ENCODE measurements at places on chromosomes 2 and 18.

- no peak for DNase-seq
Observed at GRCh38 chr2:32683520-32684086, 55.8 kb downstream of the TTC27 start.

GRCh38 chr18:68763083-68763482 is 34.8 kb upstream of the CCDC102B start:
- no peak for DNase-seq

GRCh38 chr2:133497270-133497893 is 70.9 kb downstream of the NCKAP5 start:
- no peak for DNase-seq

GRCh38 chr2:239460780-239461179 is 60.0 kb upstream of the HDAC4 start:
- no peak for DNase-seq

DNA sequence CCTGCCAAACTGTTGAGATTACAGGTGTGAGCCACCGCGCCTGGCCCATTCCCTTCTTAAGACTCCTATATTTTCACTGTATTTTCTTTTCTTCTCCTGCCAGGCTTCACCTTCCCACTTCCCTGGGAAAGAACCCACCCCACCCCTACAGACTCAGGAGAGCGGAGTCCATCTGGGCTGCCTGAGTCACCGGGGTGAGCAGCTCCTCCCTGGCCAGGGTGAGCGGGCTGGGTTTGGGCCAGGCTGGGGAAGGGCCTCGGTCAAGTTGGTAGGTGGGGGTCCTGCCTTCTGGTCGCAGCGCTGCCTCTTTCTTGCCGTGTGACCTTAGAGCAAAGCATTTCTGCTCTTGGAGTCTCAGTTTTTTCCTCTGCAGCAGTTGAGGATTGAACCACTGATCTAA is 2.1 kb upstream of the GAREM2 start:
- no peak for DNase-seq

DNA sequence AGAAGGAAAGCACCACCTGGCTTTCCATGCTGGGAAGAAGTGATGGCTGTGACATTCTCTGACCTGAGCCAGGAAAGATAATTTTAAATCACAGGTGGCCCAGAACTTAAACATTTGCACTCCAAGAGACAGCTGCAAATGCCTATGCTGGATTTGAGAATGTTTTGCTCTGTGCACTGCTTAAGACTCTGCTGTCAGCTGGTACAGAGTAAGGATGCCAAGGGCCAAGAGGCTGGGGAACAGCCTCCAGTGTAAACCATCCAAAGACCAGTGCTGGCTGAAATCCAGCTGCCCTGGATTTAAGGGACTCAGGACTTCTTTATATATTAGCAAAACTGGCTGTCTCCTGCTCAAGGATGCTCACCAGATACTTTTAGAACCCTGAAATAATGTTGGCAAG is 3.9 kb downstream of the HOXD8 start:
- no peak for DNase-seq

DNA sequence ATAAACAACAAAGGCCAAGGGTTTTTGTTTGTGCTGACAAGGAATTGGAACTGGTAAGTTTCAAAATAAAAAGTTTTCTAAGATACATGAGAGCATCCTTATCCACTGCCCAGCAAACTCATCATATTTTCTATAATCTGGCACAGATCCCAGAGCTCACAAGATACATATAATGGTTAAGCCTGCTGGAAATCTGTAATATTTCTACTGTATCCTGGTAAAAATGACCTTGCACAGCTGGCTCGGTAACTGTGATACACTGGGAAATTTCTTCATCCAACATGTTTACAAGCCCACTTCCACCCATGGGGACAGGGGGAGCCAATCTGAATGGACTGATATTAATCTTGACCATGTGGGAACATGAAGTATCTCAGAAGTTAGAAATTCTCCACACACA is 425.4 kb upstream of the MMADHC start:
- no peak for DNase-seq

GRCh38 chr2:215367662-215368492 is 56.0 kb downstream of the ATIC start:
- DNase-seq: no peak

DNA sequence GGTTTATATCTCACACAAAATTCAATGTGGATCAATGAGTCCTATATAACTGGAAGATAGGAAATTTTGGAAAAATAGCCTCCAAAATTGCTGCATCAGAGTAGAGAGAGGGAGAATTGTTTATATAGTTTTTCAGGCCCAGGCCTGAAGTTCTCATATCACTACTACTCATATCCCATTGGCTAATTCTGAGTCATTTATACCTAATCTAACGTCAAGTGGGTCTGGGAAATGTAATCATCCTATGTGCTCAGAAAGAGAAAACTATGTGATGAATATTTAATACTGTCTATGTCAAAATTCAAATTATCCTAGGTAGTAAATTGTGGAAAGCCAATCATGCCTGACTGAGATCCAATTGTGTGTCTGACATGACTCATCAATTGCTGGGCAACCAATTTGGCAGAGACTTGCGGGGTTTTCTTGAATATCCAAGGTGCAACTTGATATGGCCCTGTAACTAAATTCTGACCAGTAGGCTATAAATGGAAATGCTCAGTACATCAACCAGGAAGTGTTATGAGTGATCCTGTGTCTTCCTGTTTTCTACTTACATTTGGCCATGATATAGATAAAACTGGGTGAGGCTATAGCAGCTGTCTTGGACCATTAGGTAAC is 744.4 kb downstream of the KCNJ3 start:
- no peak for DNase-seq

GRCh38 chr2:227374158-227374557 is 4.9 kb downstream of the TM4SF20 start:
- DNase-seq: peak; percentile 43

- DNase-seq: no peak
Observed at GRCh38 chr2:162197069-162197825, 45.2 kb upstream of the GCG start.

DNA sequence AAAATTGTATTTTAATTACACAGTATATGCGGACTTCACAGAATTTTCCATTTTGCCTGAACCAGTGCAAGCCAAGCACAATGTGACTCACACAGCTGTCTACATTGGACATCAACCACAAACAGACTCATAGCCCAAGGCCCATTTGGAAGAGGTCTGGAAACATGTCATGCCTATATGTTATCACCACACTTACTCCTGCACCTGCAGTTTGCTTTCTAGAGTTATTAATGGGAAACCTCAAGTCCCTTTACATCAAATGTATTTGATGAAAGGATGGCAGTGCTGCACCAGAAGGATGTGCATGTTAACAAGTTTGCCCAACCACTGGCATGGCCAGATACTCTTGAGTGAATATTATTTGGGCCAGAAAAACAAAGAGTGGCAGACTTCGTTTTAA is 548.9 kb upstream of the CDH2 start:
- DNase-seq: no peak

DNA sequence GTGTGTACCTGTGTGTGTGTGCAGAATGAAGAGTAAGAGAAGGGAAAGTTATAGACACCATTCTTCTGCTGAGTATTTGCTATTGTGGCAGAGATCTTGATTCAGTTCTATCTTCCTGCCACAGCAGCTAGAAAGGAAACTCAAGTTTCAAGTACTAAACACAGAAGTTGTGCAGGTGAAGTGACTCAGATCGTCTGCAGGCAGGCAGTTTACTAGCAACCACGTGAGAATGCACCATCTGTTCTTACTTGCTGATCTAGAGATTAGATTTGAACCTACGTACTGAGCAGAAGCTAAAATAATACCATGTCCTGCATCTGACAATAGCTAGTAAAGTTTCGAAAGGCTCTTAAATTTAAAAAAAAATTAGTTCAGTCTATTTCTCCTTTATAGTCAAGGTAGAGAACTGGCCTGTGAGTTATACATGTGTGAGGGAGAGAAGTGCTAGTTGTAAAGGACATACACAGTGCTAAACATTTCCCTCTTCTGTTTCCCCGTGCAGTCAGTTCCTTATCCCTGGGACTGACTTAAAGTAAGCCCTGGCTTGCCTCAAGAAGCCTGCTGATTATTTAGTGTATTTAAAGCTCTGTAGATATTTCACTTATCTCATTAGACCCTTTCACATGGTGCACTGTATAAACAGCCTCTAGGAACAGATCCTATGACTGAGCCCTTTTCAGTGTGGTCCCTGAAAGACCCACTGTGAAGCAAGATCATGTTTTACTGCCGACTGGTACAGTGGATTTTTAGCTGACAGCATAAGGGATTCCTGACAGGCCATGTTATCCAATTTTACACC is 45.0 kb downstream of the SLC38A11 start:
- DNase-seq: peak; percentile 23

- no peak for DNase-seq
Observed at GRCh38 chr2:31071741-31072140, 66.5 kb downstream of the GALNT14 start.

DNA sequence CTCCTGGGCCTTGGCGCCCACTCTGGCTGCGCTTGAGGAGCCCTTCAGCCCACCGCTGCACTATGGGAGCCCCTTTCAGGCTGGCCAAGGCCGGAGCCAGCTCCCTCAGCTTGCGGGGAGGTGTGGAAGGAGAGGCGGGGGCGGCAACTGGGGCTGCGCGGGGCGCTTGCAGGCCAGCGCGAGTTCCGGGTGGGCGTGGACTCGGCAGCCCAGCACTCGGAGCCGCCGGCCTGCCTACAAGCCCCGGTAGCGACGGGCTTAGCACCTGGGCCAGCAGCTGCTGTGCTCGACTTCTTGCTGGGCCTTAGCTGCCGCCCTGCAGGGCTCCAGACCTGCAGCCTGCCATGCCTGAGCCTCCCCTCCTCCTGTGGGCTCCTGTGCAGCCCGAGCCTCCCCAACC is 141.5 kb upstream of the SLC39A10 start:
- DNase-seq: no peak

GRCh38 chr2:227106845-227107759 is 56.9 kb downstream of the COL4A4 start:
- peak; percentile 53 for DNase-seq

GRCh38 chr2:234967201-234967869 is 15.5 kb downstream of the SH3BP4 start:
- DNase-seq: no peak

DNA sequence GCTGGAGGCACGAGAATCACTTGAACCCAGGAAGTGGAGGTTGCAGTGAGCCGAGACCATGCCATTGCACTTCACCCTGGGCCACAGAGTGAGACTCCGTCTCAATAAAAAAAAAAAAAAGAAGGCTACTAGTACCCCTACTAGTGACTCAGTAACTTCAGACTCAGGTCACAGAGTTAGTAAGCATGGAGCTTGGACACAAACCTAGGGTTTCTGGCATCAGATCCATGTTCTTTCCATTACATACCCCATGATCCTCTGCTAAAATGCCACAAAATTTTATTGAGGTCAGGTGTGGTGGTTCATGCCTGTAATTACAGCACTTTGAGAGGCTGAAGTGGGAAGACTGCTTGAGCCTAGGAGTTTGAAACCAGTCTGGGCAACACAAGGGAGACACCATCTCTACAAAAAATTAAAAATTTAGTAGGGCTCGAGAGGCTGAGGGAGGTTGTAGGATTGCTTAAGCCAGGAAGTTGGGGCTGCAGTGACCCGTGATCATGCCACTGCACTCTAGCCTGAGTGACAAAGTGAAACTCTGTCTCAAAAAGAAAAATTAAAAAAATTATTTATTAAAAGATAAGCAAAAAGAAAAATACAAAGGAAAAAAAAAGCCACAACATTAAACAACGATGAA is 45.1 kb downstream of the DHX57 start:
- no peak for DNase-seq

DNA sequence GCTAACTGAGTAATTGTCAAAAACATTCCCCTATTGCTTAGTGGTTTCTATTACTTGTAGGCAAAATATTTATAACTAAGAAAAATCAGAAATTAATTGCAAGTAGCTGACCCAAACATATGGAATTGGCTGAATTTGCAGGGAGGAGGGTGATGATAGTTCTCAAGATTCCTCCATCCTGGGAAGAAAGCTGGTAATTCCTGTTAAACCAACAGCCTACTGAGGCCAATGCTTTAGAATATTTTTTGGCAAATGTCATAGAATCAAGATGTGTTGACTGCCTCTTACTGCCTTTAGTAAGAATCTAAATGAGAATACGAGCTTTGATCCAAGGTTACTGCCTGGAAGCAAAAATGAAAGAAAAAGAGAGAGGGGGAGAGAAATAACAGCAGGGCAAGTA is 120.0 kb downstream of the COL6A3 start:
- DNase-seq: no peak

DNA sequence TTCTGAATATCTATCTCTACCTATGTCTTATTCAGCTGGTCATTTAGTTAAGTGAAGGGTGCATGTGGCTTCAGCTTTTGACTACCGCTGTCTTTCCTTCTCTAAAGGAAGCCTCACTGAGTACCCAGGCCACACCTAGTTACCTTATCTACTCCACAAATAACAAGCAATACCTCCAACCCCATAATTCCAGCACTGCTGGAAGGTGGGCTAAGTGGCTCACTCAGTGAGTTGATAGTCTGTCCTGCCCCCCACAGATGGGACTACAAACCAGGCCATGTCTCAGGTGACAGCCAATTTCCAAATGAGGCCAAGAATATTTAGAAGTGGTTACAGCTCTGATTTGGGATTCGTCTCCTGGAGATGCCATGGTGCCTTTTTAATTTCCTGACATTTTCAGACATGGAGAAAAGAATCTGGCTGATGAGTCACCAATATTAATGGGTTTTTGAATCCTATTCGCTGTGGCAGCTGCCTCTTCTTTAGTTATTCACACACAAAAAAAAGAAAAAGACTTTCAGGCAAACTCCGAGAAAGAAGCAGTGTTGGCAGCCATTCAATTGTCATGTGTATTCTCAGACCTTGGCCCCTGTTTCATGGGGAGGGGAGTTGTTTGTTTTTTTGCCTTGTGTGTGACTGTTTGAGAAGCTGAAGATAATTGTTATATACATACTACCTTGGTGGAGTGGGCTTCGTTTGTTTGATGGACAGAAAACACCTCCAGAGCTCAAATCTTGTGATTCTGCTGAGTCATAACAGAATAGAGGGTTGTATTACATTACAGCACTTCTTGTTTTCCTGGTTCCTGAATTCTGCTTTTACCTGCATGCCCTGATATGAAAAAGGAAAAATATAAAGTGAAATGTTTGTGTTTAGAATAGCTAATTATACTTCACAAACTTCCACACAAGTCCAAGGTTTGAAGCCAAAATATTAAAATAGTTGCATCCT is 64.2 kb downstream of the SCG2 start:
- DNase-seq: no peak

GRCh38 chr18:24342347-24342746 is 55.3 kb downstream of the OSBPL1A start:
- no peak for DNase-seq

DNA sequence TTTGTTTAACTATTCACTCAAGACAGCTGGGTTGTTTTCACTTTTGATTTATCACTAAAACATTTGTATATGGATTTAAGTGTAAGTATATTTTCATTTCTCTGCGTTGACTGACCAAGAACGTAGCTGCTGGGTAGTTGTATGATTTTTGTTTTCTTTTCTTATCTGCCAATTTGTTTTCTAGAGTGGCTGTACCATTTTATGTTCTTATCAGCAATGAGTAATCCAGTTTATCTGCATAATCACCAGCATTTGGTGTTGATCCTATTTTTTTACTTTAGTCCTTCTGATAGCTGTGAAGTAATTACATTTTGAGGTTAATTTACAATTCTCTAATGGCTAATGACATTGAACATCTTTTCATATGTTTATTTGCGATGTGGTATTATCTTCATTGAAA is 1178.4 kb upstream of the TMEFF2 start:
- DNase-seq: no peak

- no peak for DNase-seq
Observed at GRCh38 chr2:106830191-106830590, 55.8 kb downstream of the ST6GAL2 start.

GRCh38 chr2:128258218-128258617 is 60.5 kb downstream of the HS6ST1 start:
- DNase-seq: no peak

GRCh38 chr2:134289225-134289624 is 35.4 kb downstream of the MGAT5 start:
- DNase-seq: no peak

Measured in stimulated activated CD8-positive, alpha-beta memory T cell treated with anti-CD3 and anti-CD28 coated beads, Interleukin-4, amount 100 ng/mL, for 48 hours (primary cell).